ENCODE measurements at places on chromosomes 6 and 20.

- ATAC-seq, result no peak
Measured at GRCh38 chr6:1598886-1599285, 10.8 kb upstream of the FOXC1 start.

DNA sequence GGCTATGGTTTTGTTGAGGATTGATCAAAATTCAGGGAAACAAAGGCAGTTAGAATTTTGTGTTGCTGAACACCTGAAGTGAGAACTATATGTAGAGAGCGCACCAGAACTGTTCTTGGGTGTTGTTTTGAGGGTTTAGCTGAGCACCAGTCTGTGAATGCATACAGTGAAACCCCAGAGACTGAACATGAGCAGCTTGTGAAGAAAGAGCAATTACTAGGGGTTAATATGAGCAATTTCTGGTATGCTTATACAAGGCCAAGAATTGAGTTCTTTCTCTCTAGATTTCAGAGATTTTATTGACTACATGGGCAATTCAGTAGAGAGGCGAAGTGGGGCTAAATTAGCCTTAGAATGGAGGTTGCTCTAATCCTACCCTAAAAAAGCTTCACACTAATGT lies 93.9 kb downstream of the CD2AP start:
- ATAC-seq, result no peak

- no peak for ATAC-seq
Measured at GRCh38 chr6:133954657-133955576, 1.9 kb downstream of the TBPL1 start.

GRCh38 chr6:76886900-76887299 lies 576.4 kb downstream of the HTR1B start:
- no peak for ATAC-seq

DNA sequence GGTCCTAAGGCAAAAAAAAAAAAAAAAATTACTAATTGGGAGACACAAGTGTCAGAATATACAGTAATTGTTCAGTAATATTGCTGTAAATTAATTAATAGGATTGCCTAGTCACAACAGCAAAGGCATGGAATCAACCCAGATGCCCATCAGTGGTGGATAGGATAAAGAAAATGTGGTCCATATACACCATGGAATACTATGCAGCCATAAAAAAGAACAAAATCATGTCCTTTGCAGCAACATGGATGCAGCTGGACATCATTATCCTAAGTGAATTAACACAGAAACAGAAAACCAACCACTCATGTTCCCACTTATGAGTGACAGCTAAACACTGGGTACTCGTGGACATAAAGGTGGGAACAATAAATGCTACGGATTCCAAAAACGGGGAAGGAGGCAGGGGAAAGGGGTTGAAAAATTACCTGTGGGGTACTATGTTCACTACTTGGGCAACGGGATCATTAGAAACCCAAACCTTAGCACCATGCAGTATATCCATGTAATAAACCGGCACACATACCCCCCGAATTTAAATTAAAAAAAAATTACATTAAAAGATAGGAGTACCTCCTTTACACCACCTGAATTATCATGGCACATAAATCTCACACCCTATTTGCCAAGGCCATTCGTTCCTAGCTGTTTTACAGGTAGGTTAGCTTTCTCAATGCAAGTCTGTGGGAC lies 689 bp upstream of the PFDN4 start:
- ATAC-seq, result no peak

GRCh38 chr6:145025488-145025887 lies 709.8 kb downstream of the EPM2A start:
- no peak for ATAC-seq

DNA sequence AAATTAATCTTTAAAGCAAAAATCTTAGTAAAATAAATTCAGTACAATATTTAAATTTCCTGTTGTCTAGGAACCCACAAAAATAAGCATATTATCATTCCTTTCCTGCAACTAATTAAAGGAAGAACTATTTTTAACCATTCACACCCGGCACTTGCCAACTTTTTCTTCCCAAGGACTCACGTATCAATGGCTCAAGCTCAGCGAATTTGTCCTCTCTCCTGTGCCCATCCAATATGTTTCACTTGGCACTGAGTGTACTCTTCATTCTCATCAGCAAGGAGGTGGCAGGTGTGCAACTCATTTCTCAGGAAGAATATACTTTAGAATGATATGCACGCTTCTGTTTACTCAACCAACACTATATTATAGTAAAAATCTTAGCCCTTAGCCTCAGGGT lies 419.4 kb downstream of the C6orf118 start:
- no peak for ATAC-seq

- ATAC-seq, result no peak
Measured at GRCh38 chr20:46083101-46083500, 6.7 kb downstream of the NCOA5 start.

GRCh38 chr6:11358904-11359830 lies 126.7 kb upstream of the NEDD9 start:
- ATAC-seq, result no peak

DNA sequence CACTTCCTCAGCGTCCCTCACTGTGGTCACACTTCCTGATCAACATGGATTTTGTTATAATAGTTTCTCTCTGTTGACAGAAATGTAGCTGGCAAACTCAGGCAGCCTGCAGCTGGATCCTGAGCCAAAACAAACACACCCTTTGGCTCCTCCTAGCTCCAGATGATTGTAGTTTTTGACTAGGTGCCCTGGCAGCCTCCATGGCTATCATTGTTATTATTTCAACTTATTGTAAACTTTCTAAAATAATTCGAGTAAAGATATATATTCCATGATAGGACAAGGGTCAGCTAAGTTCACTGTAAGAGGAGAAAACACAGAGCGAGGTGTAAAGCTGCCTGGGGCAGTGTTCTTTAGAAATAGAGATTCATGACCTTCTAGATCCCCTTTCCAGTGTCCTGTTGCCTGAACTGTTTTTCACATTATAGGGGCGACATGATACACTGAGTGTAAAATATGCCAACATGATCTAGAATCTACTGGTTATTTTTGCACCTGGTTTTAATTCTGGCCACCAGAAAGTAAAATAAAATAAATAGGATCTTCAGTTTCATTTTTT lies 98.2 kb upstream of the HDGFL1 start:
- no peak for ATAC-seq

DNA sequence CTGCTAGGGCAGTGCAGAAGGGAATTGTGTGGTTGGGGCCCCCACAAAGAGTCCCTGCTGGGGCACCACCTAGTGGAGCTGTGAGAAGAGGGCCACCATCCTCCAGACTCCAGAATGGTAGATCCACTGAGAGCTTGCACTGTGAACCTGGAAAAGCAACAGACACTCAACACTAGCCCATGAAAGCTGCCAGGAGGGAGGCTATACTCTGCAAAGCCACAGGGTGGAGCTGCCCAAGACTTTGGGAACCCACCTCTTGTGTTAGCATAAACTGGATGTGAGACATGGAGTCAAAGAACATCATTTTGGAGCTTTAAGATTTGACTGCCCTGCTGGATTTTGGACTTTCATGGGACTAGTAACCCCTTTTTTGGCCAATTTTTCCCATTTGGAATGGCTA lies 328.4 kb upstream of the KHDRBS2 start:
- ATAC-seq, result no peak

DNA sequence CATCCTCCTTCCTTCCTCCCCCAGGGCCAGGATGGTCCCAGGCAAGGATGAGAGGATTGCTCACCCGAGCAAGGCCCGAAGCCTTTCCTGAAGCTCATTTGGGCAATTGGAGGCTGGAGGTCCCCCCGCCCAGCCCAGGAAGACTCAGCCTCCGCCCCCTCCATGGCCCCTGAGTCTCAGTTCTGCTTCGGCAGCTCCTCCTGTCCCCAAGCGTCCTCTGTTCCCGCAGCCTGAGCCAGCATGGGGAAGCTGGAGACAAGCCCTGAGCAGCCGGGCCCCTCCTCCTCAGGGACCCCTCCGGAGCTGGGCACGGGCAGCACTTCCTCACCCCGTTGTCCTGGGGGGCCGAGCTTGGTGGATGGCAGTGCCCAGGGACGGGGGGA lies 26.0 kb downstream of the SLC17A9 start:
- no peak for ATAC-seq

DNA sequence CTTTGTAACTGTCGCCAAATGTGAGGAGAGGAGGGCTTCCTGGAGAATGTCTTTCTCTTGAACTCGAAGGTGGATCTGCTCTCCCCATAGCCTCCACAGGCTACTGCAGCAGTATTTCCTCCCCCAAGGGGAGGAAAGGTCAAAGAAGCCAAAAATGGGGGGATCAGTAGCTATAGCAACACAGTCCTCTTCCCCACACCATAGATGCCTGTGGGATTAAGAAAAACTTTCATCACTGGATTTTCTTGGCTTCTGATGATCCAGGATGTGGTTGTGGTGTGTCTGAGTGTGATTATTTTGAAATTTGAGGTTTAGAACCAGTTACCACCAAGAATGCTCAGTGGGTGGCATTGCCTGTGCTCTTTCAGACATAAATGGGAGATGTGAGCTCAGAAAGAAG lies 140.1 kb upstream of the SPACA1 start:
- peak; percentile 27 for ATAC-seq

GRCh38 chr20:59948212-59948611 lies 8.0 kb downstream of the FAM217B start:
- ATAC-seq, result no peak

- no peak for ATAC-seq
Measured at GRCh38 chr6:3739311-3739897, 12.1 kb downstream of the PXDC1 start.

DNA sequence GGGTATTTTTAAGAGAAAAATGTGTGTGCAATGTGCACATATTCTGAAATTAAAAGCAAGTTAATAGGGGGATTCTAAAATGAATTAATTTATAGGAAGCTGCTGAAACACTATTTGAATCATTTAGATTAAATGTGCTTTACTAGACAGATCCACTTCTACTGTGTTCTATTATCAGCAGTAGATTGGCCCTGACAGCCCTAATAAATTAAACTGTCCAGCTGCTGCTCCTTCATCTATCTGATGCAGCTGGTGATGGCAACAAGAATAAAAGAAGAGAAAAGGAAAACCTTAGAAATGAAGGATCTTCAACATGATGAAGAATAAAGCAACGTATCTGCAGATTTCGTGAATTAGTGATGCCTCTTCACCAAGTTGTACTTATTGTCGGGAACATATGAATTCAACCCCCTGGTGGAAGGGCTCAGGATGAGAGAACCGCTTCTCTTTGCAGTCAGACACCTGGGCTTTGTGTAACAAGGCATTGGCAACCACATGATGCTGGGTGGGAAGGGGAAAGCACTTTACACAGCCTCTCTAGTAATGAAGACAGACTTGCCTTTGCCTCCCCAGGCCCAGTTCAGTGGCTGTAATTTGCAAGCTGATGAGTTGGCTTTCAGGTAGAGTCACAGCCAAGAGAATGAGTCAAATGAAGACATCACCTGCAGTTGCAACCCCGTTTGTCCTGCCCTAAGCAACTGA lies 94.4 kb downstream of the LAMP5 start:
- no peak for ATAC-seq

DNA sequence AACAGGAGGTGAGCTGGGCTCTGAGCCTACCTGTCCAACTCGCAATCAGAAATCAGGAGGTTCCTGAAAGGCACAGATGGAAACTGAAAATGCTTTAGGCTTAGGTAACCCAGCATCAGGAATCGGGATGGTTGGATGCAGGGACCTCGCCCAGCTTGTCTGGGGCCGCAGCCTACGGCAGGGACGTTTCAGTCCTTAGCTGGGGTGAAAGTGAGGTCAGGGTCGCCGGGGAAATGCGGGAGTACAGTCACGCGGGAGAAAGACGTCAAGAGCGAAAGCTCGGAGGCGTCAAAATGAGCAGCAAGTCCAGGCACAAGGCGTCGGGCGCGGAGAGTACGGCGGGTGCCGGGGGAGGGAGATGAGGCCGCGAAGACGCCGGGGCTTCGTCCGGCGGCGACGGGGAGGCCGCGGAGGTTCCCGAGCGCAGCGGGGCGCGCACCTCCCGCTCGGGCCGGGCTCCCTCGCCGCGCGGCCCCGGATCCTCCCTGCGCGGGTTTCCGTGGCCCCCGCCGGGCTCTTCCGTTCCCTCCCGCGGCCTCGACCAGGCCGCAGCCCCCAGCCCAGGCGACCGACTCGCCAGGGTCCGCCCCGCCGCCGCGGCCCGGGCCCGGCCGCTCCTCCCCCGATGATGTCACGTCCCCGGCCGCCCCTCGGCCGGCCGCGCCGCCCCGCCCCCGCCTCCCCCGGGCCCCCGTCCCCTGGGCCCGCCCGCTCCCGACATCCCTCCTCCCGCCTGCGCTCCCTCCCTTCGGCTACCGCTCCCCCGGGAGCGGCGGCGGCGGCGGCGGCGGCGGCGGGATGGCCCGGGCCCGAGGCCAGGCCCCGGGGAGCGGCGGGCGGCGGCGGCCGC lies at the start of gene EBF4:
Gene EBF4 (plus strand): TSS at position 745 of the 850 bp plus-strand sequence. CDS start 866 bp downstream, outside the sequence.
- ATAC-seq, result peak; percentile 11

DNA sequence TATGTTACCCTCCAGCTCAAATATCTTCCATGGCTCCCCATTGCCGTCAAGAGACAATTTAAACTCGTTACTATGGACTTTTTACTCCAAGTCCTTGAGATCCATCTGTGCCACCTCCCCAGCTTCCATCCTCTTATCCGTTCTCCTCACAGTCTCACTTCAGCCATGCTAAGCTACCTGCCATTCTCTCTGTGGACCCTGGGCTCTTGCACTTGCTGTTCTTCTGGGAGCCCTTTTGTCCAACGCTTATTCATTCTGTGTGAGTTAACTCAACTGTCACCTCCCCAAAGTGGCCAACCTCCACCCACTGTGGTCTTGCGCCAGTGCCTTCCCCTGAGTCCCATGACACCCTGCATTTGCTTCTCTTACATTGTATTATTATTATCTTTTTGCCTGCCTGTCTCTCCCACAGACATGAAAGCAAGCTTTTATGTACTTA lies 132.4 kb downstream of the BCAS1 start:
- no peak for ATAC-seq
